Effector memory CD4-positive, alpha-beta T cell (primary cell): ENCODE measurements at places on chromosomes 11 and 22.

DNA sequence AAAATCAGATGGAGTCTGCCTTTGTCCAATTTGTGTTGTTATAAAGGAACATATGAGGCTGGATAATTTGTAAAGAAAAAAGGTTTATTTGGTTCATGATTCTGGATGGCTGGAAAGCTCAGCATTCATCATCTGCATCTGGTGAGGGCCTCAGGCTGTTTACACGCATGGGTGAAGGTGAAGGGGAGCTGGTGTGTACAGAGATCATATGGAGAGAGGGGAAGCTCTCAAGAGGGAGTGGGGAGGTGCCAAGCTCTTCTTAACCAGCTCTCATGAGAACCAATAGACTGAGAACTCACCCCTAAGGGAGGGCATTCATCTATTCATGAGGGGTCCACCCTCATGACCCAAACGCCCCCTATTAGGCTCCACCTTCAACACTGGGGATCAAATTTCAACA lies 40.0 kb downstream of the NEU3 start:
- no peak for DNase-seq

DNA sequence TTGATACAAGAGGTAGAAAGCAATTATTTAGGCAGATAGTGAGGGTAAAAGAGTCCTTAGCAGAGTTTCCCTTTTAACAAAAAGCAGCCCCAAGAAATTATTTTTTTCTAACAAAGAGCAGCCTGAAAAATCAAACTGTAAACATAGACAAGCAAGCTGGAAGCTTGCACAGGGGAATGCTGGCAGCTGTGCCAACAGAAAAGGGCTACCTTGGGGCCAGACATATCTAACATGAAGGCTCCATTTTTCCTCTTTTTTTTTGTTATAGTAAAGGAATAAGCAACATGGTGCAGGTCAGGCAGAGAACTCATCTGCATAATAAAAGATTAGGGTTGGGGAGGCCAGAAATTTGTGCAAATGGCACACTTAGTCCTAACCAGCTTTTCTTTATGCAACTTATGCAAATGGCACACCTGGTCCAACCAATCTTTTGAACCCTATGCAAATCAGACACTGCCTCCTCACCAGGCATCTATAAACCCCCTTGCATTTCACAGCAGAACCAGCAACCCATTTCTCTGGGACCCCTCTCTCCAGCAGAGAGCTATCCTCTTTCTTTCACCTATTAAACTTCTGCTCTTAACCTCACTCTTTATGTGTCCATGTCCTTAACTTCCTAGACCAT lies 41.8 kb downstream of the PDGFD start:
- DNase-seq = no peak

DNA sequence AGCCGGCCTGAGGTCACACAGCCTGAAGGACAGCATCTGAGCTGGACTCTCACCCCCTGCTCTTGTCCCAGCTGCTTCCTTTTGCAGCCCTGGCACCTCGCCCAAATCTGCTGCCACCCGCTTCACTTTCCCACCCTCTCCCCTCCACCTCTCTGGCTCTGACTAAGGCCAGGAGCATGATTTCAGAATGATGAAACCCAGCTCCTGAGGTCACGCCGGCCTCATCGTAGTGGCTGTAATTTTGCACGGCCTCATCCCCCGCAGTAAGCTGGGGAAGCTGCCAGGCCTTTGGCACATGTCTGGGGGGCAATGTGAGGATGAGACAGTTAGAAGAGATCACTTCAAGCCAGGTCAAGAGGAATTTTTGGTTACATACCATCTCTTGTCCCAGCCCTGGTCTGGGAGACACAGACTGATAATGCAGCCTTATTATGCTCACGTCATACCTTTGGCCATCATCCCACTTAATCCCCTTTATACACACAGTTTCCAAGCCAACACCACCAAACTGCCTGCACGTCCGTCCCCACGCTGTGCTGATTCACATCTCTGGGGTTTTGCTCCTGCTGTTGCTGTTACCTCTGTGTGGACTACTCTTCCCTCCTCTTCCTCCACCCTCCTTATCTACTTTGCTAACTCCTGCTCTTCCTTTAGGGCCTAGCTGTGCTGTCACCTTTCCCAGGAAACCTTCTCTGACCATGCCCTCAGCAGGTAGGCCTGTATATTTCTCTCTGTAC lies 58.1 kb downstream of the CHRDL2 start:
- DNase-seq = no peak

DNA sequence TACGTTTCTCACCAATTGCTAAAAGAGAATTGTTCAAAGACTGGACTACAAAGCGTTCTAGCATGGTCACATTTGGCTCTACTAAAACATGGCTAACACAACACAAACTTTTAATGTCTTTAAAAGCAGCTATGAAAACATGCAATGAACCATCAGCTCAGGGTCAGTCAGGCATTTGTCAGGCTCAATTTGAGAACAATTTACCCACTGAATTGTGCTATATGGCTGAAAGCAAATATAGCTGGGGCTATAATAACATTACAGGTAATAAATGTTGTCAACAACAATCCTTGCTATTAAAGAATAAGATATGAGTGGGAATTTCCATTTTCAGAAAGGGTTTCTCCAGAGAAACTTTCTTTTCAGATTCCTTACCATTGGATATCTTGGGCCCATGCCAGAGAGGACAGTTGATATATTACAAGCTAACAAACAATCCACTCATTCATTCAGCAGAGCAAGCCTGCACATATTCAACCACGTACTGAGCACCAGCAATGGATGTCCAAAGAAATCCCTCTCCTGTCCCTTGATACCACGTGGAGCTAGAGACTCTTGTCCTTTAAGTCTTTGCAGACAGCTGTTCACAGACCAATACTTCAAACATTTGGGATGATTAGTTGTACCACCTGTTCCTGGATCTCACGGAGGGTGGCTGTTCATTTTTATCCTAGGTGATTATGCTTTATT lies 82.5 kb upstream of the DDI1 start:
- DNase-seq = no peak

DNA sequence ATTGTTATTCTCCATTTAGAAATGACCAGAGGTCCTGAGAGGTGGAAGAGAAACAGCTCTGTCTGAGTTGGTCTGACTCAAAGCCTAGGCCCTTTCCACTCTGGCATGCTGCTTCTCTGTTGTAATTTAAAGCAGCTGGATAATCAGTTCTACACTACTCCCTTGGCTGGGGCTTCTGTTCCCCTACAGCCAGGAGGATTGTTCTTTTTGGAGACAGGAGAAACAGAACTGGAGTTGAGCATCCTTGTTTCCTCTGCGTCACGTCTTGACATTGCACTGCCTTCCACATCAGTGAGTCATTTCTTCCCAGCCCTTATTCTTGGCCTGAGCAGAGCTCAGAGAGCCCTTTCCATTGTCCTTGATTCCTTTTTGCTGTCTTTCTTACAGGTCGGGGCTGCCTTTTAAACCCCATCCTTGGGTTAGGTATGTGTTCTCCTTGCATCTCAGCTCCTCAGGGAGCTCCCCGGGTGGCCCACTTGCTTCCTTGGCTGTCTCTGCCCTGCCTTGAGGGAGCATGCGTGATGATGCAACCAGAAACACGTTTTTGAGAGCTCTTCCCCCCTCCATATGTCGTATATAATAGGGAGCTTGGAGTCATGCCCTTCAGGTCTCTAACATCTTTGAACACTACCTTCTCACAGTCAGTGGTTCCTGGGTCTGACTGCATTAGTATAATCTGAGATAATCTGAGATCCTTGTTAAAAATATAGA lies 35.7 kb downstream of the CYB5R2 start:
- DNase-seq = no peak

- no peak for DNase-seq
Measured at GRCh38 chr11:111693224-111693937, 72.8 kb downstream of the PPP2R1B start.

GRCh38 chr22:28977481-28977971 lies 84.1 kb downstream of the C22orf31 start:
- no peak for DNase-seq

GRCh38 chr11:26557666-26558065 lies 14.4 kb downstream of the MUC15 start:
- DNase-seq = no peak

GRCh38 chr11:104015649-104016415 lies 20.6 kb upstream of the DDI1 start:
- DNase-seq = no peak

GRCh38 chr22:20106205-20106848 lies 9.6 kb upstream of the RANBP1 start:
- no peak for DNase-seq

DNA sequence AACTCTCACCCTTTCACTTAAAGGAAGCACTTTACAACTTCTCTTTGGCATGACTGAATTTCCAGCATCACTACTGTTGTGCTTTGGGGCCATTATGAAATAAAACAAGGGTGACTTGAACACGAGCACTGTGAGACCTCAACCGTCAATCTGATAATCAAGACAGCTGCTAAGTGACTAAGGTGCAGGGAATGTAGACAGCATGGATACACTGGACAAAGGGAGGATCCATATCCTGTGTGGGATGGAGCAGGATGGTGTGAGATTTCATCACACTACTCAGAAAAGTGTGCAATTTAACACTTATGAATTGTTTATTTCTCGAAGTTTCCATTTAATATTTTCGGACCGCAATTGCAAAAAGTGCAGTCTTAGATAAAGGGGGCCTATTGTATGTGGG lies 16.1 kb upstream of the EXPH5 start:
- no peak for DNase-seq

GRCh38 chr22:50146439-50147238 lies 23.9 kb upstream of the PANX2 start:
- DNase-seq = no peak

- no peak for DNase-seq
Measured at GRCh38 chr11:117409511-117409910, 81.9 kb downstream of the CEP164 start.

- DNase-seq = no peak
Measured at GRCh38 chr22:38949889-38950405, 7.5 kb upstream of the APOBEC3A start.

GRCh38 chr11:111205632-111206385 lies 39.7 kb upstream of the POU2AF2 start:
- DNase-seq = no peak

DNA sequence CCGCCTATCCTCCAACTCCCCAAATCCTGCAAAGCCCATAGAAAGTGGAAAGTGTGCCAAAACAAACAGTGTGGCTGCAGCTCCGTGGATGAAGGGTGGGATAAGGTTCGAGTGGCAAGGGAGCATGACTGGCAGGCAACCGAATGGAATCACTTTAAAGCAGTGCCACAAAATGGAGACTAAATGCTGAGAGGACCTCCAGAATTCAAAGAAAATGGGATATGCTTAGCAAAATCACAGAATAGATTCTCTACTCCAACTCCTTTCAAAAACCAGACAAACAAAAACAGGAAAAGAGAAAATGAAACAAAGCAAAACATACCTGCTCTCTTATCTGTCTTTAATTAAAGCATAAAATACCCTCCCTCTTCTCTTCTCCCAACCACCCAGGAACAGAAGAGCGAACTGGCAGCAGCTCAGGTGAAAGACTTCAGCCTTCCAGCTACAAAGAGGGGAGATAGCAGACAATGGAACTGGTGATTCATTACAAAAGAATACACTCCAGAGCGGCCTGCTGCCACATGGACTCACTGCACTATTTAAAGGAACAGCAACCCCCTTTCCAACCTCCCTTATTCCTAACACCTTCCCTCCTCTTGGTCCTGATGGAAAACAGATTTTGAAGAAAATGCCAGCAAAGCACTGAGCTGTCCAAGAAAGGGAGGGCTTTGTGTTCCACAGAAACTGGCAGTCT lies 118.5 kb downstream of the APOL5 start:
- DNase-seq = no peak

GRCh38 chr11:120810251-120810650 lies 213.7 kb upstream of the TBCEL start:
- no peak for DNase-seq

DNA sequence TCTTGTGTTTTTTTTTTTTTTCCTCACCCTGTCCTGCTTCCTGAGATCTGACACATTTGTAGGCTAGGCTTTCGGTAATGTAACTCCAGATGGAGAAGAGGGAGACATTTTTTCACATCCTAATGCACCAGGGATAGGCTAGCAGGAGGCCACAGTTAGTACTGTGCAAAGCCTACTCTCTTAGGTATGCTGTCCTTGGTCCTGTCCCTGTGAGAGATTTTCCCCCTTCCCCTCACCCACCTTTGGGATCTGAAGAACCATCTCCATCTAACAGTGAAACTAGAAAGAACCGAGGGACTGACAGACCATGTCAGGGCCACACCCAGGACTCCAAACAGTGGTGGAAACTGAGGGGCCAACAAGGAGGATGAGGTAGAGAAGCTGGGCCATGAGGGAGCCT lies 29.2 kb downstream of the ADAMTS8 start:
- no peak for DNase-seq

- no peak for DNase-seq
Measured at GRCh38 chr11:102457056-102457677, 4.6 kb upstream of the TMEM123 start.

- DNase-seq = no peak
Measured at GRCh38 chr11:93099806-93100205, 98.0 kb downstream of the SLC36A4 start.

DNA sequence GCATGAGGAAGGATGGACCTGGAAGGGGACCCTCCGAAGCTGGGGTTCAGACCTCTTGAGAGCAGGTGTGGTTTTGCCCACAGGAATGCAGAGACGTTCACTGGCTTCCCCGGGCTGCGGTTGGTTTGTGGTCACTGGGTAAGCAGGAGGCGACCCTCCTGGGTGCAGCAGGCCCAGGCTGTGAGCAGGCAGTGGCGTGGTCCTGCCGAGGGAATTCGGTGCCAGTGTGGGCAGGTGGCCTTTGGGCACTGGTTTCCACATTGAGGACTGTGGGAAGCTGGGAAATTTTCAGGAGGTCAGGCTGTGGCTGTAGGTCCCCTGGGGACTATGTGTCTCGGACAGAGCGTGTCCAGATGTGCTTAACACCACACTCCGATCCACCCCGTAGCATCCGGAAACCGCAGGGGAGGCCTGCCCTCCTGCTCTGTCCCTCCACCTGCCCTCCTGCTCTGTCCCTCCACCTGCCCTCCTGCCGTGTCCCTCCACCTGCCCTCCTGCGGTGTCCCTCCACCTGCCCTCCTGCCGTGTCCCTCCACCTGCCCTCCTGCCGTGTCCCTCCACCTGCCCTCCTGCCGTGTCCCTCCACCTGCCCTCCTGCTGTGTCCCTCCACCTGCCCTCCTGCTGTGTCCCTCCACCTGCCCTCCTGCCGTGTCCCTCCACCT lies 27.5 kb downstream of the TPCN2 start:
- DNase-seq = no peak

GRCh38 chr22:44224166-44224565 lies 43.4 kb downstream of the PARVG start:
- DNase-seq = no peak

DNA sequence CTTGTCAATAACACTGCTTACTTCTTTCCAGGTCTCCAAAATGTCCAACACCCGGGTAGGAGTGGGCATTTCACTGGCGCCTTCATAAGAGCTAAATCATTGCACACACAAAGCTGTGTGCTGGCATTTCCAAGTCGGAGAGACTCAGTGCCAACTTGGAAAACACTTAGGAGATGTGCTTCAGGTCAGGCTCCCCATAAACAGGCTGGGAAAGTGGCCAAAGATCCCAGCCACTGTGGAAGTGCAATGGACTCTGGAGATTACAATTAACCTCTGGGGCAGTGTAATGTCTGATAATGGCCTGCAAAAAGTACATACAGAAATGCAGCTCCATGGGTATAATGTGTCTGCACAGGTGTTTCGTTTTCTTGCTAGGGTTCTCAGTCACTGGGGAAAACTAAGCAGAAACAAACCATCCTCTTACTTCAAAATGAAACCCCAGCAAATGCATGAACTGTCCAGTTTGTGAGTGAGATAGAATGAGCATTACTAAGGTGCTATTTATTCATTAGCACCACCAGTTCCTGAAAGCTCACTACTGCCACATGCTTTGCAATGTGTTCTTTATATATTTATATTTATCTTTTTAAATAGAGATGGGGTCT lies 79.0 kb downstream of the ABTB2 start:
- DNase-seq = no peak

GRCh38 chr11:19631712-19632498 lies 80.7 kb upstream of the NAV2 start:
- DNase-seq = no peak
